Hypothalamus (tissue), 51 donors: ENCODE measurements at places on chromosomes 6 and 20.

DNA sequence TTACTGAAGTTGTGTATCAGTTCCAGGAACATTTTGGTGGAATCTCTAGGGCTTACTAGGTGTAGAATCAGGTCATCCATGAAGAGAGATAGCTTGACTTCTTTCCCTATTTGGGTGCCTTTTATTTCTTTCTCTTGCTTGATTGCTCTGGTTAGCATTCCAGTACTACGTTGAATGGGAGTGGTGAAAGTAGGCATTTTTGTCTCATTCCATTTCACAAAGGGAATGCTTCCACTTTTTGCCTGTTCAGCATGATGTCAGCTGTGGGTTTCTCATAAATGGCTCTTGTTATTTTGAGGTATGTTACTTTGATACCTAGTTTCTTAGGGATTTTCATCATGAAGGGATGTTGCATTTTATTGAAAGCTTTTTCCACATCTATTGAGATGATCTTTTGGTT lies 195.3 kb downstream of the MOXD1 start:
- no peak for DNase-seq

GRCh38 chr6:14889188-14889587 lies 356.7 kb upstream of the JARID2 start:
- DNase-seq, result no peak

DNA sequence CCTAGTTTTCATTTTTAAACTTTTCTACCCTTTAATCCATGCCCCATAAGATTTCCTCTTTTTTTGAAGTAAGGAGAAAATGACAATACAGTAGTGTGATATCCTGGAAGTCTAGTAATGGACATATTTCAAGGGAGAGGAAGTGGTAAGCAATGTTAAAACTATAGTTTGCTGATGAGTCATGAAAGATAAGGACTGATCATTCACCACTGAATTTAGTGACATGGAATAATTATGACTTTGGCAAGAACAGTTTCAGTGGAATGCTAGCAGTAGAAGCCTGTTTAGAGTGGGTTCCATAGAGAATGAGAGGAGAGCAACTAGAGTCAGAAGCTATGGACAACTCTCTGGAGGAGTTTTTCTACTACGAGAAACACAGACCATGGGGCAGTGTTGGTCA lies 24.9 kb upstream of the SLC2A12 start:
- no peak for DNase-seq

DNA sequence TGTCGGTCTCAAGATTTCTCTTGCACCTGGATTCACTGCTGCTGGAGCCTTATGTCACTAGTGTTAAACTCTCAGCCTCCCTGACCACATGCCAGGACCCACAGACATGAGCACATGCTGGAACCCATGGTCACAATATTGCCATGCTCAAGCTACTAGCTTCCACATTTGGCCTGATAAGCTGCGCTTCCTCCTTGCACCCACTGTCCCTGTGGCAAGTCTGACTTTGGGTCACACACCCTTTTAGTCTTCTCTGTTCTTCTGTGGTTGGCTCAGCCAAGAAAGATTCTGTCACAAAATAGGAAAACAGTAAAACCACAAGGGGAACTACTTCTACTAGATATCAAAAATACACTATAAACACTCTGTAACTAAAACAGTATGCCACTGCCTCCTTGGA lies 68.9 kb upstream of the HDAC2 start:
- no peak for DNase-seq

DNA sequence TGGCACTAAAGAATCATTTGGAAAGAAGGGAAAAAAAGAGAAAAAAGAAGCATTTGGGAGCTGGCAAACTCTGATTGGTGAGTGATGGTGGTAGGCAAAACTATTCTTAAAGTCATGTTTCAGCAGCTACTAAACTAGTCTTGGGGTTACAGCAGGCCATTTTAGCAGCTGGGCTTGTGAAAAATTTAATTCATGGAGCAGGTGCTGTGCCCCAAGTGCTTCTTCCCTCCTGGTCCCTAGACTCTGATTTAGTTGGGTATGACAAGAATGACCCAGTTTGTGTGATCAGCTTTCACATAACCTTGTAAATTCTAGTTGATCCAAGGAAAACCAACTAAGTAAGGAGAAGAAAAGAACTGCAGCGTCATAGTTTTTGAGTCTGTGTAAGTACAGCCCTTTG lies 1.1 kb upstream of the ASIP start:
- no peak for DNase-seq

DNA sequence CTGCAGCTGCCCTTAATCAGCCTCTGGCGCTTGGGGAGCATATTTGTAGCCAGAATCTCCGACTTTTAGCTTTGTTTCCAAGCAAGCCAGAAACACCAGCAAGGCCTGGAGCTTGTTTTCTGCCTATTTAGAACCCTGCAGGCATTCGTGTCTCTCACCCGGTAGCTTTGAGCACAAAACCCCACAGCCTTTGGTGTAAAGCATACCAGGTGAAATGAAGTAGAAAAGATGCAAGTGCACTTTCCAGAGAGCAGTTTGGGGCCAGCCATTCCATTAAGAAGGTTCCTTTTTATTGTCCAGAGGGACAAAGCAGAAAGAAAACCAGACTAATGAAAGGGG lies 736 bp downstream of the FAM217B start:
- no peak for DNase-seq

- no peak for DNase-seq
Observed at GRCh38 chr6:26155061-26155930, 68.1 kb downstream of the HFE start.

DNA sequence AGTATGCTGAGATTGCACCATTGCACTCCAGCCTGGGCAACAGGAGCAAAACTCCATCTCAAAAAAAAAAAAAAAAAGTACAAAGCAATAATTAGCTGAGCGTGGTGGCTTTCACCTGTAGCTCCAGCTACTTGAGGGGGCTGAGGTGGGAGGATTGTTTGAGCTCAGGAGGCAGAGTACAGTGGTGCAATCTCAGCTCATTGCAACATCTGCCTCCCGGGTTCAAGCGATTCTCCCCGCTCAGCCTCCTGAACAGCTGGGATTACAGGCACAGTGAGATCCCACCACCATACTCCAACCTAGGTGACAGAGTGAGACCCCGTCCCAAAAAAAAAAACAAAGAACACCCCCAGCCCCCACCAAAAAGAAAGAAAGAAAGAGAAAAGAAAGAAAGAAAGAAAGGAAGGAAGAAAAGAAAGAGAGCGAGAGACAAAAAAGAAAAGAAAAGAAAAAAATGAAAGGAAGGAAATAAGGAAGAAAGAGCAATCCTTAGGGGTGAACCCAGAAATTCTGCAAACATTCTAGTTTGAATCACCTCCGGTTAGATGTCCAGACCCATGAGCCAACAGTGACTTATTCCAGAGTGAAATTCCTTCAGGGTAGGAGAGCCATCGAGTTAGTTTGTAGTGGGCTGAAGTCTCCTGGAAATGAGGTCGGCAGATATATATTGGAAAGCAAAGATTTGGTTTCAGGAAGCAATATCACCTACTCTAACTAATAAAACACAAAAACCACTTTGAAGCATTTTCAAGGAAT lies 3.2 kb upstream of the RIPOR3 start:
- no peak for DNase-seq

DNA sequence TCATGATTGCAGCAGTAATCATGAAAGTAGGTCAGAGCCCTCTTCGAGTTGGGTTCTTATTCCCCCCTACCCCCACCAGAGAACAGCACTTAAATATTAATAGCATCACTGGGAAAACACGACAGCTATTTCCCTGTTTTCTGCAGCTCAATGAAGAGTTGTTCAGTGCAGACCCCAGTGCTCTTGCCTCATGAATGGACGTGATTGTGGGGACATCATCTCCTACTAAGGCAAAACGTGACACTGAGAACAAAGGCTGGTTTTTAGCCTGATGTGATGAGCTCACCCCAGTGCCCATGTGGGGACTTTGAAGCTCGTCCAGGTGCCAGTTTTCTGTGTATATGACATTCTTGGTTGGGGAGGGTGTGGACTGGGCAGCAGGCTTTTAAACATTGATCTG lies 105.9 kb downstream of the SLC35F1 start:
- peak; percentile 9 for DNase-seq

- no peak for DNase-seq
Observed at GRCh38 chr6:44245391-44245911, 1.4 kb upstream of the HSP90AB1 start.

GRCh38 chr6:140979642-140980091 lies 1153.1 kb upstream of the GJE1 start:
- no peak for DNase-seq

DNA sequence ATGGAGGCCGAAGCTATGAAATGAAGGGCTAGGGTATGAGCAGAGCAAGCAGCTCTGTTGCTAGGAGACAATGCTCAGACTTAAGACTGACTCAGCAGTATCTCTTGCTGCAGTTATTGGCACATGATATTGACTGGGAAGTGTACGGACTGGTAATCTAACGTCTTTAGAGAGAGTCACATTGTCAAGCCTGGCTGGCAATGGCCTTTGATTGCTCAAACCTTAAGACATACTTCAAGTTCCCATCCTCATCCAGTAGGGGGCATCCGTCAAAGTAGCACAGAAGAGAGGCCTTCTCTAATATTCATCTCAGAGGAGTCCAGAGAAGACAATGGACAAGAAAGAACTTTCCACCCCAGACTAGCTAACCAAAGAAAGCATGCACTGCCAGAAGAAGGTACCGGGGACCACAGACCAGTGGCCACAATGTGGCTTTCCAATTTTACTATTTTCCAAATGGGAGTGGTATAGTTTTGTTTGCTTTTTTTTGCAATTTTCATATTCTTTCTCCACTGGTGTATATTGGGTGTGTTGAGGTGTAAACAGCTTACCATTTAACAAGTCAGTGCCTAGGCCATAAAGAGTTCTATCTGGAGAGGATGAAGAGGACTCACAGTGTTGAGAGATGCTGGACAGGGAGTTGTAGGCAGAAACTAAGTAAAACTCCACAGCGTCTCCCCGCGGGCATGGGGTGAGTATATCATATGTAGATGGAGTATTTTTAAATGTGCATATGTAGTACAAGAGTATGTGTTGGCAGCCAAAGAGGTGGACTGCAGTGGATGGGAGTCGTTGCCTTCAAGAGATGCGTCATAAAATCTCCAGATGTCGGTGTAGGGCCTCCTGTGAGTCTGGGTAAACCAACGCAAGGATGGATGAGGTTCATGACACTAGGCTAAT lies 36.7 kb downstream of the LRFN2 start:
- DNase-seq, result no peak

DNA sequence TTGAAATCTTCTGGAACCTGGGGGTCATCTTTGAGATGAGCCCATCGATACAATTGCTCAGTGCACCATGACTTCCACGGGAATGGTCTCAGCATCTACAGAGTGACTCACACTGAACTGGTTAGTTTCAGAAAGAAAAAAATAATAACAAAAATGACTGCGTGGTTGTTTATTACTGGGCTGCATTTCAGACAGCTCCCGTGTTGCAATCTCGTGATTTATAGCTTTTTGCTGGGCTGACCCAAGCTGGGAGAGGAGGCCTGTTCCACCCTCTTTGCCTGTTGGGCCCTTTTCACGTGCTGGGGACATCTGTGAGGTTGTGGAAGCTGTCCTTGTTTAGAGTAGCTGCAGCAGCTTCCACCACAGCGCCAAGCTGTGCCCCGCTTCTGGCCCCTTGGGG lies 225.5 kb downstream of the BMP7 start:
- no peak for DNase-seq

DNA sequence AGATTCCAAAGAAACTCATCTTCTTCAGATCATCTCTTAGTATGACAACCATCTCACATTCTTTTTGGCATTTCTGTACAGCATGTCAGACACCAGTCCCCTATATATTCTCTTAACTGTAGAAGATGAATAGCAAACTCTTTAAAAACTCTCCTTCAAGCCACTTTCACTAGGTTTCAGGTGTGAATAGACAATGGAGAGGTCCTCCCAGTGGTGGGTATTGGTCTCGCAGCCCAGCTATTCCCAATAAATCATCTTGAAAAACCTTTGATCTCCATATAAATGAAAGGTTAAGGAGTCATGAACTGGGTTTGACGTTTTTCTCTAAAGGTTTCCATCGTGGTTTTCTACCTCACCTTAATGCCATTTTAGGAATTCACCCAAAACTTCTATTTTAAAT lies 180.0 kb downstream of the GJA1 start:
- no peak for DNase-seq

- DNase-seq, result no peak
Observed at GRCh38 chr20:2093159-2093781, 8.4 kb upstream of the STK35 start.

GRCh38 chr6:37698264-37699137 lies 818 bp upstream of the MDGA1 start:
- peak; percentile 16 for DNase-seq

DNA sequence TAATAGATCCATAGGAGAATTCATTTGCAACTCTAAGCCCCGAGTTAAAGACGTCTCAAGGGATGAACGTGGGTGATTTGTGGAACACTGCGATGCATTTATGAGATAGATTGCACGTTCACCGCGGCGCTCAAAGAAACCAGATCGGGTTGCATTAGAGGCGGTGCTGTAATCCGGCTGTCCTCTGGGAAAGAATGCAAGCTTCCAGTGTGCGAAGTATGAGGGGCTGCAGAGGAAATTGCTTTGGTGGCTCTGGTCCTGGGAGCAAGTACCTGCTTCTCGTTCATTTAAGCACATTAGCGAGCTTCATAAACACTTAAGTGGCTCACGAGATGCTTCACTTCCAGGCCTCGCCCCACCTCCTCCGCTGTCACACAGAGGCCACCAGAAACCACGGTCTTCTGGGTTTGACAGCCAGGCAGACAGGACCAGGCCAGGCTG lies 182.3 kb downstream of the CDH4 start:
- DNase-seq, result no peak

GRCh38 chr6:38034274-38034914 lies 214.9 kb downstream of the ZFAND3 start:
- DNase-seq, result no peak

DNA sequence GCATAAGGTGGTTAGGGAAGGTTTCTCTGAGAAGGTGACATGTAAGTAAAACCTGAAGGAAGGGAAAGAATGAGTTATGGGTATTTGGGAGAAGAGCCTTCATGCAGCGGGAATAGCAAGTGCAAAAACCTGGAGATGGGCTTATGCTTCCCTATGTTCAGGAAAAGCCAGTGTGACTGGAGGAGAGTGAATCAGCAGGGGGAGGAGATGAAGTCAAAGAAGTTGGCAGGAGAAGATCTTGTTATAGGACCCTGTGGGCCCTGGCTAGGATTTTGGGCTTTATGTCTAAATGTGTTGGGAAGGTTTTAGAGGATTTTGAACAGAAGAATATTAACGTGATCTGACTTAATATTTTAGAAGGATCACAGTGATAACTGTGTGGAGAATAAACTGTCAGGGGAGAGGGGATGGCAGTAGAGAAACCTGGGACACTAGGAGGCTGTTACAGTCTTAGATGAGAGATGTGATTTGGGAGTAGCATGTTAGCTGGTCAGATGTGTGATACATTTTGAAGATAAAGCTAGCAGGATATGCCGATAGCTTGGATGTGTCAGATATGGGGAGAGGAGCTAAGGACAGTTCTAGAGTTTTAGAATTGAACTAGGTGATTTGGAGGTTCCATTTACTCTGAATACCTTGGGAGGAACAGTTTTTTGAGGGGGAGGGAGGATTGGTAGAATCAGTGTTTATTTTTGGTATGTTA lies 41.0 kb downstream of the PHF3 start:
- DNase-seq, result no peak

GRCh38 chr20:35888657-35889056 lies 65.6 kb downstream of the SCAND1 start:
- DNase-seq, result no peak
